ENCODE measurements at places on chromosomes 2 and 18. TPM values are rescaled to one million over a fixed set of nuclear protein-coding genes. Genes with fewer than 3 reads are reported as not detected.

- DNase-seq = no peak
These were observed 117.9 kb downstream of the LRATD1 start for GRCh38 chr2:14750433-14750832.

GRCh38 chr2:36333350-36334012, 22.1 kb upstream of the CRIM1 start:
- DNase-seq = no peak

GRCh38 chr2:105736145-105736544, 8.6 kb upstream of the NCK2 start:
- no peak for DNase-seq

- DNase-seq = no peak
These were observed 30.6 kb downstream of the CFAP221 start for GRCh38 chr2:119574864-119575263.

- DNase-seq = no peak
These were observed 24.6 kb downstream of the ALPK2 start for GRCh38 chr18:58604311-58604710.

DNA sequence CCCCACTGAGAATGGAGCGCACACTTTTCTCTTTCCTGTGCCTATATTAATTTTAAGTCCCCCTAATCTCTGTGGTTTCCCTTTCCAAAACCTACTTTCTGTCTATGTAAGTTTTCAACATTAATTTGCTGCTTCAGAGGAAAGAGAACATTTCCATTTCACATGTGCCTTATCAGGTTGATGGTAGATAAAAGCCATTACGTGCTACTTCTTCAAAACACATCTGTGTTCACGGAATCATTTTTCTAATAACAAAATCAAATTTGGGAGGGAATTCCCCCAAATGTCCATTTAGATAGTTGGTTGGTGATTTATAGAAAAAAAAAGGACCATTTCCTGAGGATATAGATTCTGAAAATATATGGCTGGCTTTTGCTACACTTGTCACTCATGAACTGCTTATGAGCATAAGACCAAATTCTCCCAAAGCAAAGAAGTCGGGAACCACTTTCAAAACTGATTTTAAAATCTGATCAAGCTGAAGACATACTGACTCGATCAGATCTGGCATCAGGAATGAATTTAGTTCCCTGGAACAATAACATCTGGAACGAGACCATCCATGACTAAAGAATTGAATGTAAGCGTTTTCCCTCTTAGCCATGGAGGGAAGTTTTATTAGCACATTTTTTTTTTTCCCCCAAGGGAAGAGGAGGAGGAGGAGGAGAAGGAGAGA, 8.2 kb downstream of the PTGR3 start:
- no peak for DNase-seq

DNA sequence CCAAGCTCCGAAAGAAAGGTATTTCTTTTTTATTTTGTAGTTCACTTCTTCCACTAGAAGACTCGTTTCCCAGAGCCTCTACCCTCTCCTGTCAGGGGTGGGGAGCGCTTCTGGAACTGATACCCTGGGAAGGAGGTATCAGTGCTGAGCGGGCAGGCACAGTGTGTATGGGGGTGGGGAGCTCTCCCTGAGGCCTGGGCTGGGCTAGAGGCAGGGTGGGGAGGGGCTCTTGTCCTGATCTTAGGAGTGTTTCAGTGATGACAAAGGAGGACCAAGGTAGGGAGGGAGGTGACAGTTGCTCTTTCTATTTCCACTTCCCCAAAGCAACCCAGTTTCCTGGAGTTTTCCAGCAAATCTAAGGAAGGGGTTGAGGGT, 65.4 kb downstream of the ARHGAP25 start:
- no peak for DNase-seq

DNA sequence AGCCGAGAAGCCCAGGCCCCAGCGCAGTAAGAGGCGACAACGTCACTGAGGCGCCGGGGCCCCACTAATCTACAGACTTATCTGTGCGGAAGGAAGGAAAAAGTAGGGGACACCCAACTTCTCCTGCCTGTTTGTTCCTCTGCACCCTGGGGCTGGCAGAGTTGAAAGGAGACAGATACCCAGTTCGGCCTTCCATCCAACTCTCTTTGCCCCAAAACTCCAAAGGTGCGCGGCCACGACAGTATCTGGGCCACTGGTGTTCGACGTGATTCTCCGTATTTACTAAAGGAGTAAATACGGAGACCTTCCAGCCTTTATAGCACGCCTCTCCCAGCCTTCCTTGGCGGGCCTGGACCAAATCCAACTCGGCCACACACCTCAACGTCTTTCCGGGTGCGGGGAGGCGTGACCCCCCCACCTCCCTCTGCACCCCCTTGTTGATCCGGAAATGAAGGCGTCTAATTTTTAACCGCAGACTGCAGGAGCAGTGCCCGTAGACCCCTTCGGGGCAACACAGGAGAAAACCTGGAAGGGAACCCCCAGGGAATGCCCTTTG, 1.6 kb downstream of the SMAD7 start:
- no peak for DNase-seq

DNA sequence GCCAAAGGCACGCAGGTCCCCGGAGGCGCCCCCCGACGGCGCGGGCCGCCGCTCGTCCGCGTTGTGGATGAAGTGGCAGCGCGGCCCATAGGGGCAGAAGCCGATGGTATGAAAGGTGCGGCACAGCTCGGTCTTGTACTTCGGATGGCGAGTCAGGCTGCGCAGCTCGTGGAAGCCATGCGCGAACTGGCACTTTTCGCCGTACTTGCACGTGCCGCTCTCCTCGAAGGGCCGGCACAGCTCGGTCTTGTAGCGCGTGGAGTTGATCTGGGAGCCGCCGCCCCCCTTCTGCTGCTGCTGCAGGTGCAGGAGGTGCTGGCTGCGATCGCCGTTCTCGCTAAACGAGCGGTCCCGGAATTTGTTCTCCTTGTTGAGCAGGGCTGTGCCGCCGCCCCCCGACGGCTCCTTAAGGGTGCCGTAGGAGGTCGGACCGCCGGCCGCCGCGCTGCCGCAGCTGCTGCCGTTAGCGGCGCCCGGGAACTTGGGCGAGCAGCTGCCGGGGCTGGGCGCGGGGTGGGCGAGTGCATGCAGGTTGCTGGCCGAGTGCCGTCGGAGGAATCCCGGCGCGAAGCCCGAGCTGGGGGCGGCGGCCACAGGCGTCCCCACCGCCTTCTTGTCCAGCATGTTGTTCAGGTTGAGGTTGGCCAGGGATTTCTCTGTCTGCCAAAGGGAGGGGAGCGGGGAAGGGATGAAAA, 1.2 kb downstream of the ZFP36L2 start:
- DNase-seq = peak; percentile 61

GRCh38 chr18:79577451-79578395, 101.9 kb upstream of the CTDP1 start:
- no peak for DNase-seq

Gene PLCL1
- 4.4 TPM for total RNA-seq

Gene THADA
- total RNA-seq = 35.9 TPM

Gene MAB21L4
- 2.8 TPM for total RNA-seq

Gene MBD2
- total RNA-seq = 71.6 TPM

Gene LAMA1
- total RNA-seq = 0.49 TPM

Gene CCDC68
- 9.8 TPM for total RNA-seq

Gene SERPINB7
- total RNA-seq = 0.17 TPM

Gene UGT1A6
- total RNA-seq = 6.3 TPM

Gene PPP1R1C
- 8.8 TPM for total RNA-seq

Gene LCT
- total RNA-seq = not detected

Gene NOL4
- total RNA-seq = 1.1 TPM
